Activated CD4-positive, alpha-beta T cell treated with anti-CD3 and anti-CD28 coated beads, Interleukin-2, amount 50 U/mL, for 24 hours (primary cell): ENCODE measurements at places on chromosomes 16 and 17.

DNA sequence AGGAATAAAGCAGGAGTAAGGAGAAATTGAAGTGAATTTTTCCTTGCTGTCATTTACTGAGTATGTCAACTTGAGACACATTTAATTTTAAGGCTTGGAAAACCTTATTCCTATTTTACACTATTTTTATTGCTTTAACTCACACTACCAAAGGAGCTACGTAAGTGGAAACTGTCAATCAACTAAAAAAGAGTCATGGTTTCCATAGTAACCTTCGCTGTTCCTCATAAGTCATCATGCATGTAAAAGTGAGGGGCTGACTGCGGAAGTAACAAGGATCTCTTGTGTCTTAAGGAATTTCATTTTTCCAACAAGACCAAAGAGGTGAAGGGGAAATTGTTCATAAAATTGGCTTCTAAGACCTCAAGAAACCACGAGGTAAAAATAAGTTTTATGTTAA lies 516.2 kb upstream of the CA10 start:
- DNase-seq = no peak

DNA sequence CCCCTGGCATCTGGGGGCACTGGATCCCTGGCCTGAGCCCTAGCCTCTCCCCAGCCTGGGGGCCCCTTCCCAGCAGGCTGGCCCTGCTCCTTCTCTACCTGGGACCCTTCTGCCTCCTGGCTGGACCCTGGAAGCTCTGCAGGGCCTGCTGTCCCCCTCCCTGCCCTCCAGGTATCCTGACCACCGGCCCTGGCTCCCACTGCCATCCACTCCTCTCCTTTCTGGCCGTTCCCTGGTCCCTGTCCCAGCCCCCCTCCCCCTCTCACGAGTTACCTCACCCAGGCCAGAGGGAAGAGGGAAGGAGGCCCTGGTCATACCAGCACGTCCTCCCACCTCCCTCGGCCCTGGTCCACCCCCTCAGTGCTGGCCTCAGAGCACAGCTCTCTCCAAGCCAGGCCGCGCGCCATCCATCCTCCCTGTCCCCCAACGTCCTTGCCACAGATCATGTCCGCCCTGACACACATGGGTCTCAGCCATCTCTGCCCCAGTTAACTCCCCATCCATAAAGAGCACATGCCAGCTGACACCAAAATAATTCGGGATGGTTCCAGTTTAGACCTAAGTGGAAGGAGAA lies 13.5 kb downstream of the STH start:
- DNase-seq = no peak

GRCh38 chr16:3587547-3588110 lies 10.4 kb upstream of the NLRC3 start:
- no peak for DNase-seq

DNA sequence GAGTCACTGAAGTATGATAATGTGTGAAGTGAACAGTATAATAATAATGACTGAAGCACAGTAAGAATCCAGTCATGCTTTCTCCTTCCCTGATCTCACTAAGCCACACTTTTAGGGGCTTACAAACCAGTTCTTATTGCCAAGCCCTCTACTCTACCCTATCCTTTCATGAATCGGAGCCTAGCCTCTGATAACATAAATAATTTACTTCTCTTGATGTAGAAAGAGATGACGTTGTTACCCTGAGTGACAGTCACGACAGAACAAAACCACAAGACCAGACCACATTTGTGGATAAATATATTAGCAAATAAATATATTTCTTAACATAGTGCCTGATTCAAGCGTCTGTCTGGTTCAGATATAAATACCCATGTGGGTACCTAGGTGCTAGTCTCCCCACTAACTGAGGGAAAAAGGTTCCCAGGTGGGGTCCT lies 1.4 kb upstream of the SUPT4H1 start:
- no peak for DNase-seq

GRCh38 chr16:84765616-84766580 lies 53.9 kb upstream of the CRISPLD2 start:
- no peak for DNase-seq

DNA sequence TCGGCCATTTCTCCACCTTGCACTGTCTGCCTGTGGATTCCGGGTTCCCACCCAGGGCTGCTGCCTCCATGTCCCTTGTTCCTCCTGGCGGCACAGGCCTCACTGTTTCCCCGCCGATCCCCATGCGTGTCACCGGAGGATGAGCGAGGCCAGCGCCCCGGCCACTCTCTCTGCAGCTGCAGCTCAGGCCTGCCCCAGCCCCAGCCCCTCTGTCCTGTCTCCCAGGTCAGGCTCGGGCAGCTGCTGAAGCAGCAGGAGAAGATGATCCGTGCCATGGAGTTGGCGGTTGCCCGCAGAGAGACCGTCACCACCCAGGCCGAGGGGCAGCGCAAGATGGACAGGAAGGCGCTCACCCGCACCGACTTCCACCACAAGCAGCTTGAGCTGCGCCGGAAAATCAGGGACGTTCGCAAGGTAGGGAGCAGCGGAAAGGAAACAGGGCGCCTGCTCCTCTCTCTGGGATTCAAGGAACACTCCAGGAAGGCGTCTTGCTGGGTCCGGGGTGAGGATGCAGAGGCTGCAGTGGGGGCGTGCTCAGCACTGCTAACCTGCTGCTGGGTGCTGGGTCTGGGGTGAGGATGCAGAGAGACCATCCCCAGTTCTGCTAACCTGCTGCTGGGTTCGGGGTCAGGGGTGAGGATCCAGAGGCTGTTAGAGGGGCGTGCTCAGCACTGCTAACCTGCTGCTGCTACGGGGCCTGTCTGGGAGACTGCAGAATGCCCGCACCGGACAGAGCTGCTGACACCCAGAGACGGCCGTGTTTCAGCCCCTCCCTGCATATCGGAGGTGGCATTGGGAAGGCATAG lies 6.1 kb upstream of the GAA start:
- DNase-seq = no peak

GRCh38 chr17:34601416-34601815 lies 22.0 kb downstream of the TMEM132E start:
- DNase-seq = no peak

DNA sequence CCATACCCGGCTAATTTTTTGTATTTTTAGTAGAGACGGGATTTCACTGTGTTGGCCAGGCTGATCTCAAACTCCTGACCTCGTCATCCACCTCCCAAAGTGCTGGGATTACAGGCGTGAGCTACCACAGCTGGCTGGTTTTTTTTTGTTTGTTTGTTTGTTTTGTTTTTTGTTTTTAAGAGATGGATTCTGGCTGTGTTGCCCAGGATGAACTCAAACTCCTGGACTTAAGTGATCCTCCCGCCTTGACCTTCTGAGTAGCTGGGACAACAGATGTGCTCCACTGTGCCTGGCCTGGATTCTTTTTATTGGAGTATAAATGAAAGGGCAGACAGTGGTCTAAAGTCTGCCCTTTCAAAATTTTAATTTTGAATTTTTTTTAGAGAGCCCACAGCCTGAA lies 44.7 kb downstream of the FOXK2 start:
- no peak for DNase-seq

- DNase-seq = no peak
Observed at GRCh38 chr17:28147017-28147416, 104.5 kb downstream of the NLK start.

DNA sequence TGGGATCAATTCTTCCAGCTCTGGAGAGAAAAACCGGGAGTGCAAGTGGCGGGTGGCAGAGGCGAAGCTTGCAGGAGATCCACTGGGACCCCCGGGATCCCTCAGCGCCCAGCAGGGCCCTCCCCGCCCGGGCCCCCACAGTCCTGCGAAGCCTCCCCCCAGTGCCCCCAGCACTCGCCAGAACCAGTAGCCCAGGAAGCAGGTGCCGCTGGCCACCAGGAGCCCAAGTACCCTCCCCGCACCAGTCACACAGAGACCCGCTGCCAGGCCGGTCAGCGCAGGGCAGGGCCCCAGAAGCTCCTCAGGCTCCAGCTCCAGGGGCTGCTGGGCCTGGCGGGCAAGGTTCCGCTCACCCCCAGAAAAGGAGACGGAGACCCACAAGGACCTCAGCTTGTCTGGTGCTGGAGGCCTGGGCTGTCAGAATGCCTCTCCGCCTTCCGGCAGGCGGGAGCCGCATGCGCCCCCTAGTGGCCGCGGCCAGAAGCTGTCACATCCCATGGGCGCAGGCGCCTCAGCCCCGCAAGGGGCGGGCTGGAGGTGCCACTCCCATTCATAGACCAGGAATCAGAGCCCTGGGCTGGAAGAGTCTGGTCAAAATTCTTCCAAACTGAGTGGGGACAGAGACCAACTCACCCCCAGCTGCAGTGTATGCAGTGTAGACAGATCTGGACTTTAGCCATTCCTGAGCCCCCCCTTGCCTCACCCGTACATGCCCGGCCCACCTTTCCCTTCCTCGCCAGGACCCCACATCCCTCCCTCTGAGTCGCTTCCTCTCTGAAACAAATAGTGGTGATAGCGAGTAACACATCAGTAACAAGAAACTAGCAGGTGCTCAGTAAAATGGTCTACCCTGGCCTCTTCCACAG lies 1002.3 kb downstream of the KCNJ18 start:
- no peak for DNase-seq

- no peak for DNase-seq
Observed at GRCh38 chr16:68972013-68972412, 128.7 kb downstream of the TANGO6 start.

DNA sequence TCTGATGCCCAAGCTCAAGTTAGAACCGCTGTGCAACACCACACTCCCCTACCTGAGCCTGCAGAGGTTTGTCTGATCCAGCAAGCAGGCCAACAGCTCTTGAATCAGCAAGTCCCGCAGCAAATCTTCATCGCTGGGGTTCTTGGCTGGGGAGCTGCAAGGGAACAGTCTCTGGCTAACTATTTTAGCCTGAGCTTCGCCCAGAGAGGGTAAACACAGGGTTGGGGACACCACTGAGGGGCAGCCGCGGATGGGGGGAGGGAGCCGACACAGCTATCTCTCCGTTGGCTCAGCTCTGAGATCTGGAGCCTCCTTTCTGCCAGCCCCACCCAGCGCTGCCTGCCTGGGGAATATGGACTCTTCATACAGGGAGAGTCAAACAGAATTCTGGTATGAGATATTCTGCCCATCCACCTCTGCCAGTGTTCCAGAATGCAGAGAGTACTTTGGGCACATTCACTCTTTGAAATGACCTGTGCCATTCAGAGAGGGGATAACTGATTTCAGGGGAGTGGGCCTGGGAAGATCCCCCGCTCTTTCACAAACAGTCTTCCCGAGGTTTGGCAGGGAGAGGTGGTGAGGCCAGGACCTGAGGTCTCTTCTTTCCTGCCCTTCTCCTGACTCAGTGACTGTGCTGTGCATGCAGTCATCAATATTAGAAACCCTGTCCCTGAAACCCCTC lies 7.4 kb downstream of the GIP start:
- no peak for DNase-seq

DNA sequence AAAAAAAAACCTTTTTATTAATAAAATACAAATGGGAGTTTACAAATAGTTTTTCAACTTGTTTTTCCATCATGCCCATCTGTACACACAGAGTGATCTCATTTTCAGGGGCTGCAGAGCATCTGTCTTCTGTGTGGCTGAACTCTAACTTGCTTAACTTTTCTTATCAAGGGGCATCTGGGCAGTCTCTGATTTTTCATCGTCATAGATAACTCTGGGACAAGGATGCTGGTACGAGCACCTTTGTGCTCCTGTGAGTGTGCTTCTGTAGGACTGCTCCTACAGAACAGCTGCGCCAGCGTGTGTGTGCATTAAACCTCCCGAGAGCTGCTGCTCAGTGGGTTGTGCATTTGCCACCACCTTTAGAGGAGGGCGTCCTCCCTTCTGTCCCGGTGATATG lies 34.6 kb upstream of the TAC4 start:
- DNase-seq = no peak
